RWPE2 (cell line): ENCODE measurements at places on chromosomes 12 and 14.

DNA sequence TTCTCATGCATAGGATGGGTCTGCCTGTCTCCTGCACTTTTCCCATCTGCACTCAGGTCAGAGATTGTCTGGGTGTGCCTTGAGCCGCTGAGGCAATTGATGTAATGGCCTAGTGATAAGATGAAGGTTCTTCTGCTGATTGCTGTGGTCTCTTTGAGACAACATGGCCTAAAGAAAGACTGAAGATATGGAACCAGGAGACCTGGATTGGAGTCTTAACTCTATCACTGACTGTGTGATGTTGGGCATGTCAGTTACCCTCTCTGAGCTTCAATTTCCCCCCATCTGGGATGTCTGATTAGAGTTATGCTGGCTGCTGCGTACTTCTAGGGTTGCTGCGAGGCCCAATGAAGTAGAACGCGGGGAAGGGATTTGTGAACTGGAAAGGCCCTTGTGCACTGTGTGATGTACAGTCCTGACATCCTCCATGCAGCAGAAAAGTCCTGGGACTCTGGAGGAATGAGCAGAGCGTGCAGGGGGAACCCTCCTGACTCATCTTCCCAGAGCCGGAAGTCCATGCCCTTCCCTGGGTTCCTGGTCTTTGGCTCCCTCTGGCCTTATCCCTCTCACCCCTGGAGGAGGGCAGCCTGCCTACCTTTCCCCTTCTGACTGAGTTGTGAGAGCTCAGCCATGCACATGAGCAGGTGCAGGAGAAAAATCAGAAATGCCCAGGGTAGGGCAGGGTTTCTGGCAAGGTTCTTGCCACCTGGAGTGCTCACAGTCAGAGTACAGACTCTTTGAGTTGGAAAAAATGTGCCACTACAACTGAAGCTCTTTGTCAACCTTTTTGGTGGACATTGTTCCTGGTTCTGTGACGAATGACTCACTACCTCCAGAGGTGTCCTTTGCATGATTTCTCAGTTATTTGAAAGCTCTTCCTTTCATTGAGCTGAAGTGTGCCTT lies 21.1 kb downstream of the PLEKHD1 start:
- no peak overlapping the region for H3K27ac ChIP-seq
- no peaks in the 10 kb centered on the region for H3K4me1 ChIP-seq
- DNase-seq = peak; percentile 32
- no peaks in the 10 kb centered on the region for H3K27me3 ChIP-seq
- no peaks in the 10 kb centered on the region for H3K36me3 ChIP-seq

- no peaks in the 10 kb centered on the region for H3K27me3 ChIP-seq
- H3K36me3 ChIP-seq = no peaks in the 10 kb centered on the region
- no peak overlapping the region for H3K4me3 ChIP-seq
- DNase-seq = no peak
These were observed 48.2 kb downstream of the CRACR2A start for GRCh38 chr12:3704512-3705353.

DNA sequence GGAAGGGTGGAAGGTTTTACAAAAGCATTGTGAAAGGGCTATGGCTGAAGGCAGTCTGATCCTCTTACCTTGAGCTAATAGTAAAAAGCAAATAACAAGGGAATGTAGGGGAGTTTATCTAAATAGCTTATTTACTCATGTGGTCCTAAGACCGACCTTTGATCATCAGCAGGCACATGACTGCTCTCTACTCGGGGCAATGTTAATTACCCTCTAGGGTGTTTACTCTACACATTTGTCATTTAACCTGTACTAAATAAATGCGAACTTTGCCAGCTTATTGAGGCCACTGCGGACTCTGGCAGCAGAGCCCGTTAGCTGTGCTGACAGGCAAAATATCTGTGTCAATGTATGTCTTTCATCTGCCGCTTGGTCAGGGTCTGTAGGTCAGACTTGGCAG lies 768.3 kb upstream of the ATXN7L3B start:
- no peaks in the 10 kb centered on the region for H3K36me3 ChIP-seq
- DNase-seq = no peak
- H3K27me3 ChIP-seq = no peaks in the 10 kb centered on the region
- no peak overlapping the region for H3K27ac ChIP-seq
- H3K4me1 ChIP-seq = no peaks in the 10 kb centered on the region

GRCh38 chr14:89486505-89486904 lies 69.5 kb upstream of the FOXN3 start:
- H3K4me3 ChIP-seq = no peak overlapping the region
- no peaks in the 10 kb centered on the region for H3K4me1 ChIP-seq
- H3K27me3 ChIP-seq = no peaks in the 10 kb centered on the region
- H3K36me3 ChIP-seq = no peaks in the 10 kb centered on the region
- H3K27ac ChIP-seq = no peak overlapping the region

DNA sequence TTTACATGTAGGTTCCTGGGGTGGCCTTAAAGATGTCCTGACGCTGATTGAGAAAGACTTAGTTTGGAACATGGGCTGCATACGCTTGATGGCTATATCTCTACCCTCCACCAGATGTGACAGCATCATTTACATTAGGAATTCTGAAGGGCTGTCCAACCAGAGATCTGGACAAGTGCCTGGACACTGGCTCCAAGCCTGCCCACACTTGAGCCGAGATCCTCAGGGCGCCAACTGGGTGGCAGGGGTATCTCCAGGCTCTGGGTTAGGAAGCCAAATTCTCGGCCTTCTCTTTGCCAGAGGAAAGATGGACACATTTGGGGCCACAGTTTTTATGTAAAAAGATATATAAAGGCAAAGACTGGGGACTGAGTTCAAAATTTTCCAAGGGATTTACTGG lies 246.3 kb downstream of the NTF3 start:
- DNase-seq = no peak
- H3K4me1 ChIP-seq = no peaks in the 10 kb centered on the region
- peaks cover 20% of the 10 kb centered on the region for H3K27me3 ChIP-seq
- H3K4me3 ChIP-seq = no peak overlapping the region
- H3K36me3 ChIP-seq = no peaks in the 10 kb centered on the region

DNA sequence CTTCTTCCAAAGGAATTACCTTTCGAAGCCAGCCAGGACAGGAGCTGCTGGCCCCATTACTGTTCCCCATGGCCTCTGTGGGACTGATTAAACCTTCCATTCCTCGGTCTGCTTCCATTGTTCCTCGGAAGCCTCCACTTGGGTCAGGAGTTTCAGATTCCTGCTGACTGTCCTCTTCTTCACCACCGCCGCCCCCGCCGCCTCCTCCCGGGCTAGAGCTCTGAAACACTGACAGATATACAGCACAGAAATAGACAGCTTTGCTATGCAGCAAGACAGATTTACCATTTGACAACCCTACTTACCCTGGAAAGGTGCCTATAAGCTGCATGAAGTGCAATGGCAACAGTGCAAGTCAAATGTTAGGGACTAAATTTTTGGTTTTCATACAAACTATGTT lies 21.8 kb downstream of the ZC2HC1C start:
- no peaks in the 10 kb centered on the region for H3K4me1 ChIP-seq
- no peak overlapping the region for H3K4me3 ChIP-seq
- no peak overlapping the region for H3K27ac ChIP-seq
- no peak for DNase-seq

DNA sequence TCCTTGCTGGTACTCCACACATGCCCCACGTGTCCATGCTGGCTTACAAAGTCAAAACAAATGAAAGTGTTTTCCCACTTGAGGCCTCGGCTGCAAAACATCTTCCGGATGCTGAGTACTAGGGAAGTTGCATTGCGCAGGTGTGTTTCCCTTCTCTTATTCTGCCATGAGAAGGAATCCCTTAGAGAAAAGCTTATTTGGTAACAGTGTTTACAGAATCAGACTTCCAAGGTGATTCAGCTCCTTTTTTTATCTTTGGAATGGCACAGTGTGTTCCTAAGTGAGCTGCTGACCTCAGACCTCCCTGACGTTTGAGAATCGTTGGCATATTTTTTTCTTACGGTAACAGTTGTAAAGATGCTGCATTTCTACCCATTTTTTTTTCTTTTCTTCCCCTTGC lies 211.3 kb downstream of the ESR2 start:
- H3K27me3 ChIP-seq = no peaks in the 10 kb centered on the region
- peaks cover 29% of the 10 kb centered on the region for H3K4me1 ChIP-seq
- DNase-seq = no peak
- no peak overlapping the region for H3K4me3 ChIP-seq
- peaks cover 37% of the 10 kb centered on the region for H3K36me3 ChIP-seq
- H3K27ac ChIP-seq = peak overlapping the region; percentile 80

DNA sequence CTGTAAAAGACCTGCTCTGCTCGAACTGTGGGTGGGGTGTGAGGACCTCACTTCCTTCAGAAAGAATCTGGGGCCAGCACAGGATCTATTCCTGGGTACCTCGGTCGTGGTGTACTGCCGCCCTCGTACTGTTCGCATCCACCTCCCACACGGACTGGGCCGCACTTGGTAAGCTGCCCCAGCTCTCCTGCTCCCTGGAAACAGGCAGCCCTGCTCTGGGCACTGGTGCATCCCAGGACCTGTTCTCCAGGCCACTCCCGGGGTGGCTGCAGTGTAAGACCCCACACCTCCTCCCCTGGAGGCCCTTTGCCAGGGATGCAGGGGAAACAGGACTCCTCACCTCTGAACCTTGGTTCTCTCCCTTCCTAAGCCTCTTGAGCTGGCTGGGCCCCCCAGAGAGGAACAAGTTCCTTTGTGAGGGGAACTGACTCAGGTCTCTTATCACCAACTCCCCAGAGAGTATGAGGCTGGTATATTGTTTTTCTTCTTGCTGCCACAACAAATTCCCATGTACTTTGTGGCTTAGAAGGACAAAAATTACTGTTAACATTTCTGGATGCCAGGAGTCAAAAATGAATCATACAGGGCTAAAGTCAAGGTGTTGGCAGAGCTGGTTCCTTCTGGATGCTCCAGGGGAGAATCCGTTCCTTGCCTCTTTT lies 276.5 kb downstream of the NUAK1 start:
- H3K4me1 ChIP-seq = no peaks in the 10 kb centered on the region
- H3K4me3 ChIP-seq = no peak overlapping the region
- no peaks in the 10 kb centered on the region for H3K36me3 ChIP-seq
- no peak for DNase-seq
